OCI-M1 (cell line): ENCODE measurements at places on chromosomes 3 and 15.
A peak's percentile ranks its signal among the peaks of the same experiment; 100 is the strongest.

- DNase-seq = no peak
These were observed 234.2 kb downstream of the NFKBIZ start for GRCh38 chr3:102083473-102083872.

DNA sequence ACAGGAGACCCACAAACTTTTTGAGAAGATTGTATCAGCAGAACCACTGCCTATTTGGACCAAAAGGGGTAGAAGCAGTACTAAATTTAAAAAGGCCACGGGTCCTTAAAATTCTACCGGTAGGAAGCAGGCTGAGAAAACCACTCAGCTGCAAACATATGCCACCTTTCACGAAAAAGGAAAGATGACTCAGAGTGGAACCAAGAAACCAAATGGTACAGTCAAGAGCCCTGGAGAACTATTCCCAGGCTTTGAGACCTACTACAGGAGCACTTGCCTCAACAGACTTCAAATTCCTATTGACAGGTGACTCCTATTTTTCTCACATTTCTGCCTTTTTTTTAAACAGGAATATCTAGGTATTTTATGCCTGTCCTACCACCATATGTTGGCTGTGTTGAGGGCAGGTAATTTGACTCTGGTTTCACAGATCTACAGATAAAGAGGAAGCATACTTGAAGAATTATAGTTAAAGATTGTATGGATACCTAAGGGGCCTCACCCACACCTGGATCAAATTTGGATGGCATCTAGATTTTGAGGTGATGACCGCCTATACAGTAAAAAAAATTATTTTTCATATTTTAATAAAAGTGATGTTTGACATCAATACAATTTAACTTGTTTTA is 10.1 kb downstream of the GOLIM4 start:
- DNase-seq = no peak

GRCh38 chr15:88255484-88256278 is 858 bp downstream of the NTRK3 start:
- no peak for DNase-seq

- DNase-seq = no peak
These were observed 48.5 kb upstream of the SLC4A7 start for GRCh38 chr3:27532426-27533260.

DNA sequence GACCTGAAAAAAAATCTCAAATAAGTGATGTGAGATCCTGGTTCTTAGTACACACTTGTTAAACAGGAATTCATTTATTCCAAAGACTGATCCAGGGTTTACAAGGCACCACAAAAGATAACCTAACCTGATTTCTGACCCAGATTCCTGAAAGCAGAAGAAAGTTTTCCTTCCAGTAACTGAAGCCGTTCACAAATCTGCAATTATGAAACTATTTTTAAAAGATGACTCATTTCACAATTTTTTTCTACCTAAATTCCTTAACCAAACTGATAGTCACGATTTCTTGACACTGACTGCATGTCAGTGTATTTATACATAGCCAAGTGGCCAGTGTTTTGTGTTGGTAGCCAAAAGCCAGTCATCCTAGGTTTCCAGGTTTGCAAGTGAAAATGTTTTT is 17.1 kb downstream of the SLC9A9 start:
- DNase-seq = peak; percentile 55

GRCh38 chr3:141796081-141796888 is 33.1 kb downstream of the GRK7 start:
- DNase-seq = peak; percentile 47

- no peak for DNase-seq
These were observed 594.2 kb downstream of the ZBBX start for GRCh38 chr3:166785876-166786275.

GRCh38 chr3:107308716-107309115 is 68.5 kb upstream of the CCDC54 start:
- DNase-seq = no peak

- no peak for DNase-seq
These were observed 412.5 kb upstream of the THRB start for GRCh38 chr3:24907106-24907505.

GRCh38 chr15:41977757-41978383 is 5.5 kb upstream of the EHD4 start:
- no peak for DNase-seq

DNA sequence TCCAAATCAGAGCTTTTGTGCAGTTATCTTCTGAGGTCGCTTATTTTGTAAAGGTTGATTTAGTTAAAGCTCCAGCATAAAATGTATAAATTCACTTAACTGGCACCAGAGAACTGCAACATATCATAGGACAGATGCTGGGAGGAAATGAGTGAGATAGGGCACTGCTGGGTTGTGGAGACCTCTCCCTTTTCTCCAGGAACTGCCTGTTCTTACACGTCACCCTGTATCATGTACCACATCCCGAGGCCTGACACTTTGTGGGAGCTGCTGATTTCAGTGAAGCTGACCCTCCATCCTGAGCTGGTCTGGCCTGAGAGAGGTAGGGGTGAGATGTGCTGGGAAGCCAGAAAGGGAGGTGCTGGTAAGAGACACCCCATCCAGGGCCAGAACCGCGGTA is 213.8 kb upstream of the FEZF2 start:
- DNase-seq = no peak

- DNase-seq = no peak
These were observed 187.4 kb downstream of the OPA1 start for GRCh38 chr3:193780397-193780796.

DNA sequence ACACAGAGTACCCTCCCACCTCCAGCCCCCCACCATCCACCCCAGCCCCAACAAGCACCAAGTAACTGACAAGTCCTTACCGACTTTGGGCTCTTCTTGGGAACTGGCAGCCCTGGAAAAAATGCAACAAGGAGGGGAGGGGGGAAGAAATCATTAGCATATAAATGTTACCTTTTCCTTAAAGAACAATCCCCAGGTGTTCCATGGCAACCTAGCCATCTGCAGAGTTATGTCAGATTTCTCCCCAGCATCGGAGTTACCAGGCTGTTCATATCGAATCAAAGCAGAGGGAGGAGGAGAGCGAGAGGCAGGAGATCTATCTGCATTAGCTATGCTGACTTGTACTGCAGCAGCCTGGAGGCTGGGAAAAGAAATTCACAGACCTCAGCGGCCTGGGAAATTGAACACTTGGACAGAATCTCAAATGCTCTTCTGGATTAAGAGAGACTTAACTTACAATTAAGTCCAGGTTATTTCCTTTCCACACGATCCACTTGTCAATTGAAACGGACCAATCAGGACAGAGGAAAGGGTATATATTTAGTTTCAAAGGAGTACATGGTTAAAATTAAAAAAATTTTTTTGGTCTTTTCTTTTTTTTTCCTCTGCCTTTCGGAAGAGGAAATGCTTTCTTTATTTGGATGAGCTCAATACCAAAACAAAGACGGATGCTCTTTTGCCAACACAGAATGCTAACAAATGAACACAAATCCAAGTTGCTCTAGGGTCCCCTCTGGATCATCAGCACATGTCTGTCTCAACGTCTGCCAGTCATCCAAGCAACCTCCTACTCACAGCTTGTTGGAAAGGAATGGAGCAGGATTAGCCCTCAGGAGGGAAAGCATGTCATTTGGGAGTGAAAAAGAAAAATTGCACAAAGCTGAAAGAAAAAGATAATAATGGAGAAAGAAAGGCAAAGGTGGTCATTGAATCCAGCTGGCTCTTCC is 637.1 kb downstream of the MAGI1 start:
- no peak for DNase-seq

DNA sequence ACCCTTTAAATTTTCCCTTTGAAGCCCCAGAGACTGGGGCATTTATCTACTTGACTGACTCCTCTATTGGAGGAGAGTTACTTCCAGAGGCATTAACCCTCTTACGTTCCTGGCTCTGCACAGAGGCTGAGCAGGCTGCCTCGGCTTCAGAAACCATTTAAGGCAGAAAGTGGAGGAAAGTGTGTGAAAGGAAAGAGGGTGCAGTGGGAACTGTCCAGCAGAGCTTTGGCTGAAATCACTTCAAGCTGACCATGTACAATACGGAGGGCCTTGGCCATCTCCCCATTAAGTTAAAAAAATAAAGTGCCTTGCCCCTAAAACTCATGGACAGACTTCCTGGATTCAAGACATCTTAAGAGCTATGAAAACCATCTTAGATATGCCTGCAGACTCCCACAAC is 238.7 kb downstream of the SV2B start:
- DNase-seq = peak; percentile 42

DNA sequence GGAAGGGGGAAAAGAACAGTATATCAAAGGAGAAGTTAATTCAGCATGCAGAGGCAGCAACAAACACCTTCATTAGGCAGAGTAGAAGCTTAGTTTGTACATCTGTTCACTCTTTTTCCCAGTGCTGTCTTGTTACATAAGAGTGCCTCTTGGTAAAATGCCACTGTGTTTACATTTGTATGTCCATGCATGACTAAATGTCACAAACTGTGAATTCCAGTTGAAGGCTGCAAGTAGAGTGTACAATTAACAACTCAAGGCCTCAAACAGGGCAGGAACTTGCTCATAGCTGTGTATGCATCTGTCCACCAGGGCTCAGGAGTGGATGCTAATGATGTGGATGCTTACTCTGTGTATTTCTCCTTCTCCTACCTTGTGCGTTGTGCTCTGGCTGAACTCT is 214.2 kb upstream of the TPM1 start:
- no peak for DNase-seq

DNA sequence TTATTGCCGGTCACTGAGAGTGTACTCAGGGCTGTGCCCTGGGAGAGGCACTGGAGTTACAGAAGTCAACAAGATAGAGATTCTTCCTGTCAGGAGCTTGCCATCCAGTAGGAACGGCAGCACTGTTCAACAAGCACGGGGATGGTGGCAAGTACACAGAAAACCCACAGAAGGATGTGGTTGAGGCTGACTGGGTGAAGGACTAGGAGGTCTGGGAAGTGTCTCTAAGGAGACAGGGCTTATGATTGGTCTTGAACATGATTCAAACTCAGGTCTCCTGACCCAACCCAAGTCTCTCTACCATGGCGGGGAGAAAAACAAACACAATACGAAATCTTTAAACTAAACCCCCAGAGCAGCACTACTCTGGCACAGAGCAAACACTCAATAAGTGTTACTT is 37.6 kb downstream of the ERICH6 start:
- DNase-seq = no peak

GRCh38 chr15:85318732-85319076 is 61.7 kb upstream of the AKAP13 start:
- no peak for DNase-seq

- peak; percentile 29 for DNase-seq
These were observed 2.4 kb upstream of the PIK3R4 start for GRCh38 chr3:130748981-130749380.

DNA sequence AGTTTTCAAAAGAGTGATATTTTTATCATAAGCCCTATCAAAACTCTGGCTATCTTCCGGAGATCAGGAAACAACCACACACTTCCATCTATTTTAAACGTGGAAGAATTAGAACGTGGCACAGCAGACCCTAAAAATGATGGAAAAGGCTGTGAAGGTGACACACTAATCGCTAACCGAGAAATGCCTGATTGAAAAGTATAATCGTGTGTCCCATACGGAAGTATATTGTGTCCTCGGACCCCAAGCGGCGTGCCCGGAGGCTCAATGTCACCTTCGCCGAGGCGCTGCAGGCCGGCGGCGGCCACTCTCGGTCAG is 642 bp downstream of the COX5A start:
- DNase-seq = peak; percentile 76

DNA sequence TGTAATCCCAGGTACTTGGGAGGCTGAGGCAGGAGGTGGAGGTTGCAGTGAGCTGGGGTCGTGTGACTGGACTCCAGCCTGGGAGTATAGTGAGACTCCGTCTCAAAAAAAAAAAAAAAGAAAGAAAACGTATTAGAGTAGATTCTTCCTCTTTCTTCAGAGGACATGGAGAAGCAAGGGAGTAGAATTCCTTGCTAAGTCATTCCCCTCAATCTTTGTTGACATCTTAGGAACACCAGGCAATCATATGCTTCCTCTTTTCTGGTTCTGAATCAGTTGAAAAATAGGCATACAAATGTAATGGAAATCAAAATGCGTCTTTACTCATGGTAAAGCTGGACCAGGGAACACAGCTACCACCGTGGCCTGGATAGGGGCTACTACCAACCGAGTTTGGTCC is 38.3 kb upstream of the ATOSA start:
- DNase-seq = peak; percentile 16

GRCh38 chr3:107976202-107976800 is 114.5 kb downstream of the CD47 start:
- DNase-seq = no peak

- no peak for DNase-seq
These were observed 335.3 kb downstream of the CLSTN2 start for GRCh38 chr3:140270329-140270728.

GRCh38 chr15:51193526-51193925 is 98.8 kb upstream of the TNFAIP8L3 start:
- no peak for DNase-seq

GRCh38 chr3:102374863-102375634 is 59.8 kb upstream of the ZPLD1 start:
- DNase-seq = no peak

GRCh38 chr3:124510290-124510689 is 220.0 kb upstream of the UMPS start:
- DNase-seq = no peak

- no peak for DNase-seq
These were observed 422.6 kb downstream of the MECOM start for GRCh38 chr3:169240786-169241486.

- DNase-seq = peak; percentile 68
These were observed 636 bp downstream of the TBC1D21 start for GRCh38 chr15:73873889-73874511.

GRCh38 chr3:52461874-52462273 is 6.5 kb downstream of the NISCH start:
- DNase-seq = no peak

- DNase-seq = peak; percentile 88
These were observed 46.3 kb downstream of the FMN1 start for GRCh38 chr15:33148129-33148751.

DNA sequence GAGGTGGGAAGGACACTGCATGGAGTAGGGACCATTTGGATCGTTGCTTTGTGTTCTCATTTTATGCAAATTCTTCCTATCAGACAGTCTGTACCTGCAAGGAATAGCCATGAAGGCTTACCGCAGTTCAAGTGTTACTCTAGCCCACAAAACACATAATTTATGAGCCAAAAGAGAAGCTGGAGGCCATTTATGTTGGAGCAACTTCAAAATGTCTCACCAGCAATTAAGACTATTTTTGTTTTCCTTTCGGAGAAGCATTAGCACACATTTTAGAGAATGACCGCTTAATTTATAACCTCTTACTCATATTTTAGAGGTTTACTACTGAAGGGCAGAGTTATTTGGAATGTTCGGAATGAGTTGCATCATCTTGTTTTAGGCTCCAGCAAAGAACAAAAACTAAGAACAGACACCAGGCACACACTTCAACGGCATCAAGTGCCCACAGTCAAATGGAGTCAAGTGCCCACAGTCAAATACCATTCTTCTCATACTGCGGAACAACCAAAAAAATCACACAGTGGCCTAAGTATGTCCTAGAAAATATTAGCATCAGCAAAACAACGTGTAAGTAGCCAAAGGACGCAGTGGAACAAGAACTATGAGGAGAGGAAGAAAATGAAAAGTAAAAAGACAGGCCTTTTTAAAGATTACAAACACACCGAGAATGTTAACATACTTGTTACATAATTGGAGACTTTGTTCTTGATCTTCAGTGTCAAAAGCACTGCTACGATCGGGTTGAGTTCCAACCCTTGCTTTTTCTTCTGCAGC is 17.5 kb upstream of the GOLGA8J start:
- no peak for DNase-seq
